ENCODE measurements at places on chromosomes 4 and X. TPM values are rescaled to one million over a fixed set of nuclear protein-coding genes. Genes with fewer than 3 reads are reported as not detected.

GRCh38 chr4:1578251-1578773 is 105.8 kb downstream of the FAM53A start:
- peaks cover 5% of the 10 kb centered on the region for H3K4me1 ChIP-seq
- no peak for DNase-seq
- H3K36me3 ChIP-seq = no peaks in the 10 kb centered on the region
- H3K27ac ChIP-seq = no peak overlapping the region
- H3K4me3 ChIP-seq = no peak overlapping the region

GRCh38 chrX:44596277-44596676 is 53.6 kb upstream of the FUNDC1 start:
- H3K4me1 ChIP-seq = no peaks in the 10 kb centered on the region
- H3K4me3 ChIP-seq = no peak overlapping the region
- no peak for DNase-seq
- H3K36me3 ChIP-seq = no peaks in the 10 kb centered on the region

DNA sequence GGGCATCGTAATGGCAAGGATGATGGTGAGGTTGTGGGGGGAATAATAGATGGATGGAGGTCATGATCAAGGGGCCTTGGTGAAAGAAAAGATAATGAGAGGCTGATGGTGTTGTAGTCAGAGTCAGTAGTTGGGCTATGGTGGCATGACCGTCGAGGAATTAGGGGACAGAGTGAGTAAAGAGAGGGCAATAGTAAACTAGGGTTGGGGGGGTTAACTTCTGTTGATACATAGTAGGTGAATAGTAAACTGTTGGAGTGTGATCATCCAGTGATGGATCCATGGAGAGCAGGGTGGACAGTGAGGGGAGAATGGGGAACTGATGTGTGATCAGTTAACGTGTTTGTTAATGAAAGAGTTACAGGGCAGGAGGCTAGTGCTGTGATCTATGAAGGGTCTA is 920 bp downstream of the FTSJ1 start:
- H3K4me1 ChIP-seq = peaks cover 16% of the 10 kb centered on the region
- peak overlapping the region; percentile 80 for H3K27ac ChIP-seq
- peak overlapping the region; percentile 69 for H3K4me3 ChIP-seq
- DNase-seq = no peak

DNA sequence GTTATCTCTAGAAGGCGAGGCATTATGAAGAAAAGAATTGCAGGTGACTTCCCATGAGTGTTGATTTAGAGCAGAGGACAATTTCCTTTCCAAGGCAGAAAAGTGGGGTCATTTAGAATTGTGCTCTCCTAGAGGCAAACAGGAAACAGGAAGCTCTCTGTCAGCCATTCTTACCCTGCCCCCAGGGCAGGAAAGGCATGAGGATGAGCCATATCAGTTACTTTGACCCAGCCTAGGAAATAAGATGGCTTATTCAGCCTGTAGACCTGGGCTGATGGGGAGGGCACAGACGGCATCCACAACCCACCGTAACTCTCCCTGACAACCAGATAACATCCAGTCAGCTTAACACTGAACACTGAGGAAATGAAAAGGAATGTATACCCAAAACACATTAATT is 88.8 kb upstream of the KDR start:
- no peak overlapping the region for H3K4me3 ChIP-seq
- no peaks in the 10 kb centered on the region for H3K36me3 ChIP-seq
- H3K27me3 ChIP-seq = no peaks in the 10 kb centered on the region
- no peak for DNase-seq
- H3K27ac ChIP-seq = no peak overlapping the region

DNA sequence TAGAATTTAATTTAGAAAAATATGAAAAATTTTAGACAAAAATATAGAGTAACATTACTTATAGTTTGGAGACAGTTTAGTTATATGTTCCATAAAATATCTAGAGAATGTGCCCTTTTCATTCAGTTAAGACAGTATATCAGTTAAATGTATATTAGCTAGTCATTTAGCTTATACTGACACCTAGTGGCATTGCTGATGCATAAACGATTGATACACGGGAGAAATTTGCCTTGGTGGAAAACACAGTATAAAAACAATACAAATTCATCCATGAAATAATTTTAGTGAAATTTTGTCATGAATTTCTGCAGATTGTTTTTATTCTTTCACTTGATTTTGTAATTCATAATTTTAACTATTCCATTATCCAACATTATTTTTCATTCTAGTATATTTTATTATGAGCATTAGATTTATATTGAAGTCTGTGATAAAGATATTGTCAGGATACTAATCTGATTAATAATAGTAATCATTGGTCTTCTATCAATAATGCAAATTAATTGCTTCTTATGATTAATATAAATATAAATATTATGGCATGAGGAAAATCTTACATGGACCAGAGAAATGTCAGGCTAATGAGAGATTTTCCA is 219.0 kb downstream of the TLL1 start:
- H3K4me1 ChIP-seq = no peaks in the 10 kb centered on the region
- H3K27ac ChIP-seq = no peak overlapping the region
- H3K36me3 ChIP-seq = no peaks in the 10 kb centered on the region
- H3K27me3 ChIP-seq = no peaks in the 10 kb centered on the region

Gene ART3
- not detected for polyA plus RNA-seq

Gene SYP
- polyA plus RNA-seq = 0.79 TPM
